ENCODE measurements at places on chromosomes 4 and X. TPM values are rescaled to one million over a fixed set of nuclear protein-coding genes. Genes with fewer than 3 reads are reported as not detected.

DNA sequence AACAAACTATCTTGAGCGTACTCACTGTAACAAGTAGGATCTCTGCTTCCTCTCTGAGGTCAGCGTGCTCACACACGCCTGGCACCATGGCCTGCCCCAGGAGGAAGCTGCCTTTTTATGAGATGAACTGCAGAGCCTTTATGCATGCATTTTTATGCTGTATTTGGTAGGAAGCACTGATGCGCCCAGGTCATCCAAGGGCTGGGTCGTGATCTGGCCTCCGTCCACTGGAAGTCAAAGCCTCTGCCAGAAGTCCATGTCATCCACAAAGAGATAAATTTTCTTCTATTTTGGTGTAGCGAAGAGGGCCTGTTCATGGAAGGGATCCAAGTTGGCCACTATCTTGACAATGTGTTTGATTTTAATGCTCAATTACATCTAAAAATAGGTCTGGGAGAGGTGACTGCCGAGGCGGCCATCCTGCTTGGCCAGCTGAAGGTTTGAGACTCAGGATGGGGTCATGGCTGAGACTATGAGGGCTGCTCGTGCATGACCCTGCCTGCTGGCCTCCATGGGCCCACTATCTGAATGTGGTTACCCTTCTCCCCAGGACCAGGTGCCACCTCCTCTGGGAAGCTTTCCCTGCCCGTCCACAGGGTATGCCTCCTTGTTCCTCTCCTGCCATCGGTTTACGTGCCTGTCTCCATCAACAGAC is 50.3 kb downstream of the HTRA3 start:
- peak; percentile 14 for DNase-seq
- H3K27ac ChIP-seq = no peak overlapping the region
- peaks cover 11% of the 10 kb centered on the region for H3K27me3 ChIP-seq
- no peaks in the 10 kb centered on the region for H3K36me3 ChIP-seq
- no peaks in the 10 kb centered on the region for H3K4me1 ChIP-seq
- no peak overlapping the region for H3K4me3 ChIP-seq

The DMRTC1 gene
- total RNA-seq = 1.2 TPM

GRCh38 chr4:42618023-42618422 is 38.9 kb downstream of the ATP8A1 start:
- peaks cover 18% of the 10 kb centered on the region for H3K4me1 ChIP-seq
- no peaks in the 10 kb centered on the region for H3K27me3 ChIP-seq
- no peak overlapping the region for H3K27ac ChIP-seq
- H3K4me3 ChIP-seq = no peak overlapping the region
- no peak for DNase-seq

The ASB12 gene
- total RNA-seq = 0.29 TPM

DNA sequence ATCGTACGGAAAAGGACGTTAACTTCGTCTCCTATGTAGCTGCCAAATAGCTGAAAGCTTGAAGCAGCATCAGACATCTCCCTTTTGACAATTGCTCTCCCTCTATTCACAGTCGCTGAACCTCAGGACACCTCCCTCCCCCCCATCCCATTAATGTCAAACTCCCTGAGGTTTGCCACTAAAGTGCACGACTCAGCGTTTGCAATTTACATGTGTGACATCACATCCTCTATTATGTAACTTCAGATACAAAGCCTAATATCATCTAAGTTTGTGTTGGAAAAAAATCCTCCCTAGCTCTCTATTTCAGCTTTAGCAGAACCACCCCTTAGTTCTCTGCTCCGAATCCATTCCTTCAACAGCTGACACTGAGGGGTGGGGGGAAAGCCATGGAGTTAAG is 5.5 kb upstream of the NR3C2 start:
- peak overlapping the region; percentile 36 for H3K4me3 ChIP-seq
- no peaks in the 10 kb centered on the region for H3K36me3 ChIP-seq
- H3K27me3 ChIP-seq = no peaks in the 10 kb centered on the region
- H3K27ac ChIP-seq = peak overlapping the region; percentile 82
- peaks cover 25% of the 10 kb centered on the region for H3K4me1 ChIP-seq

The SOD3 gene
- not detected for total RNA-seq

- no peak for DNase-seq
- H3K36me3 ChIP-seq = no peaks in the 10 kb centered on the region
- H3K4me1 ChIP-seq = no peaks in the 10 kb centered on the region
- no peak overlapping the region for H3K4me3 ChIP-seq
- no peak overlapping the region for H3K27ac ChIP-seq
Measured at GRCh38 chr4:176824645-176825366, 32.1 kb upstream of the VEGFC start.

GRCh38 chrX:134743091-134743490 is 84.8 kb upstream of the PLAC1 start:
- H3K4me1 ChIP-seq = no peaks in the 10 kb centered on the region
- no peaks in the 10 kb centered on the region for H3K27me3 ChIP-seq
- no peak overlapping the region for H3K27ac ChIP-seq
- H3K4me3 ChIP-seq = no peak overlapping the region

GRCh38 chrX:49656533-49656932 is 39.3 kb downstream of the PAGE1 start:
- H3K36me3 ChIP-seq = no peaks in the 10 kb centered on the region
- no peaks in the 10 kb centered on the region for H3K27me3 ChIP-seq
- H3K4me1 ChIP-seq = no peaks in the 10 kb centered on the region
- no peak overlapping the region for H3K27ac ChIP-seq
- DNase-seq = no peak
- no peak overlapping the region for H3K4me3 ChIP-seq

All from naive thymus-derived CD8-positive, alpha-beta T cell (primary cell).